ENCODE measurements at places on chromosomes 11 and 22. TPM values are rescaled to one million over a fixed set of nuclear protein-coding genes. Genes with fewer than 3 reads are reported as not detected.
A peak's percentile ranks its signal among the peaks of the same experiment; 100 is the strongest.

DNA sequence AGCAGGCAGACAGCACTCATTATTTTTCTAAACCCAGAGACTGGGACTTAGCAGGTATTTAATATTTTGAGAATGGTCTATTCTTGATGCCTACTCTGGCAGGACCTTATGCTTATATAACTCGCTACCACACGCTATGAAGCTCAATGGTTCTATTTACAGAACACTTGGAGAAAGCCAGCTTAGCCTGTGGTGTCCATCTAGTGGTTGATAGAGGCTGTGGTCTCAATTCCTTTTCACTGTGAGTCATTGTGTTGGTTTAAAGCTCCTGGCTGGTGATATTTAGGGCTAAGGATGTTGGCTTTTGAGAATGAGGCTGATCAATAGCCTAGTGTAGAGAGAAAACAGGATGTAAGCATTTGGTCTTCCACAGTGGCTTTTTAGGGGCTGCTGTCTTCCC lies 206.4 kb downstream of the DBX1 start:
- no peak overlapping the region for H3K4me3 ChIP-seq
- DNase-seq = peak; percentile 80
- H3K36me3 ChIP-seq = peaks cover 8% of the 10 kb centered on the region

DNA sequence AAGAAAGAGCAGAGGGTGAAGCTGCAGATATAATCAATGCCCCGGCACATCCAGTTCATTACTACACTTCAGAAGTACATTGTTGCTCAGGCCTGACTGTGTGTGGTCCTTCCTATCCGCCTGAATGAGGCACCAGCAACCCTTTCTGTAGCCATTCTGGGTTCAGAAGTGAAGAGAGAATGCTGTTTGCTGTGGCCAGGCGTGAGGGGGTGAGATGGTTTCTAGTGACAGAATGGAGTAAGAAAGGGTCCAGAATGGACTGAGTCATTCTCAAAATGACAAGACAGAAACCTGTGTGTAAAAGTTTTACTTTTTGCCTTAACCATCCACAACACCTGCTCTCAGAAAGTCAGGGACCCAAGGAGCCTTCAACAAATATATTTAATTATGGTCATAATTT lies 334.8 kb downstream of the GUCY1A2 start:
- no peak for DNase-seq
- no peaks in the 10 kb centered on the region for H3K36me3 ChIP-seq
- no peaks in the 10 kb centered on the region for H3K27me3 ChIP-seq
- no peak overlapping the region for H3K4me3 ChIP-seq

Gene CCND1
- total RNA-seq = 81.9 TPM

GRCh38 chr22:29225422-29226090 lies 19.9 kb downstream of the EMID1 start:
- H3K27ac ChIP-seq = peak overlapping the region; percentile 91
- H3K4me1 ChIP-seq = peaks cover 19% of the 10 kb centered on the region
- no peaks in the 10 kb centered on the region for H3K36me3 ChIP-seq
- H3K27me3 ChIP-seq = no peaks in the 10 kb centered on the region
- peak overlapping the region; percentile 47 for H3K4me3 ChIP-seq
- DNase-seq = peak; percentile 76

- no peak overlapping the region for H3K4me3 ChIP-seq
These were observed 33.0 kb downstream of the DKK3 start for GRCh38 chr11:11975201-11976092.

DNA sequence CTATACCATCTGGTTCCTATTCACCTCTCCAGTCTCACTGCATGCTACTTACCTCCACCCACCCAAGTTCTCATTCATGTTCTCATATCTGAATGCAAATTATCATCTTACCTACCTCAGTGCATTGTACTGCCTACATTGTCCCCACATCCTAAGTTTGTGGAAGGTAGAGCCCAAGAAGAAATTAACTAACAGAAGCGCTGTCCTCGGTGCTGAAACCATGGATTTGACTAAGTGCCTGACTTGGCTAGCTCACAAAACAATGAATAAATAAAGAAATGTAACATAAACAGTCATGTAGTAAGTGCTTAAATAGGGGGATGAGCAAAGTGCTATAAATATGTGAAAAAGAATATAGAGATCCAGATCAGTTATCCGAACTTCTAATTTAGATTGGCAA lies 63.2 kb downstream of the GRIA4 start:
- no peaks in the 10 kb centered on the region for H3K4me1 ChIP-seq
- no peak overlapping the region for H3K27ac ChIP-seq
- DNase-seq = peak; percentile 41
- no peaks in the 10 kb centered on the region for H3K27me3 ChIP-seq

GRCh38 chr11:68942095-68942620 lies 38.5 kb downstream of the IGHMBP2 start:
- peaks cover 8% of the 10 kb centered on the region for H3K36me3 ChIP-seq
- no peaks in the 10 kb centered on the region for H3K27me3 ChIP-seq
- H3K4me3 ChIP-seq = no peak overlapping the region
- DNase-seq = no peak
- no peaks in the 10 kb centered on the region for H3K4me1 ChIP-seq
- H3K27ac ChIP-seq = no peak overlapping the region

Gene SOX6
- total RNA-seq = 7.9 TPM

DNA sequence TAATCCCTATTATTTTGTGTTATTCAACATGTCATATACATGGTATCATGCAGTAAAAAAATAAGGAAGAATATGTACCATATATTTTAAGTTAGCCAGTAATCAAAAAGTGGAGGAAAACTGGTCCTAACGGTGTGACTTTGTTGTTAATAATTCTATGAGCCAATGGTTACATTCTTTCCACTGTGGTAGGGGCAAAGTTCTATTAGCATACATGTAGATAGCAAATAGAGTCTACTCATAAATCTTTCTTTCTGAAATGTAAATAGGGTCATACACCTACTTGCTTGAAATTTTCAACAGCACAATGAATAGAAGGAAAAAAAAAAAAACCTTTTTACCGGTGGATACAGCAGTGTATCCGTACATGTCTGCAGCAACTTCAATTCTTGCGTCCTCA lies 364.8 kb downstream of the RAB38 start:
- DNase-seq = no peak
- H3K27ac ChIP-seq = no peak overlapping the region
- H3K36me3 ChIP-seq = no peaks in the 10 kb centered on the region
- H3K27me3 ChIP-seq = no peaks in the 10 kb centered on the region

- H3K36me3 ChIP-seq = no peaks in the 10 kb centered on the region
- peak overlapping the region; percentile 20 for H3K4me3 ChIP-seq
- H3K27me3 ChIP-seq = 0 out of 2 replicates have a peak, but pooled peaks cover 3% of the 10 kb centered on the region
These were observed 2.9 kb downstream of the SLC16A8 start for GRCh38 chr22:38080850-38081635.

- no peaks in the 10 kb centered on the region for H3K4me1 ChIP-seq
- DNase-seq = no peak
- no peaks in the 10 kb centered on the region for H3K36me3 ChIP-seq
- H3K27ac ChIP-seq = no peak overlapping the region
- H3K27me3 ChIP-seq = no peaks in the 10 kb centered on the region
- H3K4me3 ChIP-seq = no peak overlapping the region
These were observed 223.5 kb upstream of the NTM start for GRCh38 chr11:131146827-131147490.

DNA sequence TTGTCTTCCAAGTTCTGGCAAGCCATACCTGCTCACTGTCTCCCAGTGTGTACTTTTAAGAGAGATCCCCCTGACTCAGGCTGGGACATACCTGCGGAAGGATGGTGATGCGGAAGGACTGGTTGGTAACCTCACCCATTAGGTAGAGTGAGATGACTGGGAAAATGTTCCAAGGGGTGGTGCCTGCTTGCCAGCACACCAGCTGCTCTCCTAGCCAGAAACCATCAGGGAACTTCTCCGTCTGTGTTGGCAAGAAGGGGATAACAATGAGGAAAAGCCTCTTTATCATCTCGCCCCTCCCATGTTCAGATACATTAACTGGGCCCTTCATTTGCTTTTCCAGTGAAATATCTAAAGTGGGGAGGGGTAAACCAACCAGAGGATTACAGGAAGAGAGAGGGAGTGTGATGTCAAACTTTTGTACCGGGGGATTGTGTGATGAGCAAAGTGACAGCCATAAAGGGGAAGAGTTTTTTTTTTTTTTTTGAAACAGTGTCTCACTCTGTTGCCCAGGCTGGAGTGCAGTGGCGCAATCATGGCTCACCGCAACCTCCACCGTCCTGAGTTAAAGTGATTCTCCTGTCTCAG lies at the start of gene BACE1-AS:
TSS of gene BACE1-AS (plus strand) at position 538 of the 588 bp plus-strand sequence.
- no peak within 1 kb of the TSS for H3K4me3 ChIP-seq
- H3K4me1 ChIP-seq = no peaks in the 10 kb centered on the region
- no peaks in the 10 kb centered on the region for H3K27me3 ChIP-seq
- peaks cover 3% of the 10 kb centered on the region for H3K36me3 ChIP-seq
- DNase-seq = no peak
- H3K27ac ChIP-seq = no peak within 1 kb of the TSS

- H3K27ac ChIP-seq = no peak overlapping the region
- no peak overlapping the region for H3K4me3 ChIP-seq
- H3K27me3 ChIP-seq = no peaks in the 10 kb centered on the region
- peaks cover 6% of the 10 kb centered on the region for H3K4me1 ChIP-seq
- DNase-seq = no peak
These were observed 116.5 kb downstream of the FEZ1 start for GRCh38 chr11:125379565-125379964.

DNA sequence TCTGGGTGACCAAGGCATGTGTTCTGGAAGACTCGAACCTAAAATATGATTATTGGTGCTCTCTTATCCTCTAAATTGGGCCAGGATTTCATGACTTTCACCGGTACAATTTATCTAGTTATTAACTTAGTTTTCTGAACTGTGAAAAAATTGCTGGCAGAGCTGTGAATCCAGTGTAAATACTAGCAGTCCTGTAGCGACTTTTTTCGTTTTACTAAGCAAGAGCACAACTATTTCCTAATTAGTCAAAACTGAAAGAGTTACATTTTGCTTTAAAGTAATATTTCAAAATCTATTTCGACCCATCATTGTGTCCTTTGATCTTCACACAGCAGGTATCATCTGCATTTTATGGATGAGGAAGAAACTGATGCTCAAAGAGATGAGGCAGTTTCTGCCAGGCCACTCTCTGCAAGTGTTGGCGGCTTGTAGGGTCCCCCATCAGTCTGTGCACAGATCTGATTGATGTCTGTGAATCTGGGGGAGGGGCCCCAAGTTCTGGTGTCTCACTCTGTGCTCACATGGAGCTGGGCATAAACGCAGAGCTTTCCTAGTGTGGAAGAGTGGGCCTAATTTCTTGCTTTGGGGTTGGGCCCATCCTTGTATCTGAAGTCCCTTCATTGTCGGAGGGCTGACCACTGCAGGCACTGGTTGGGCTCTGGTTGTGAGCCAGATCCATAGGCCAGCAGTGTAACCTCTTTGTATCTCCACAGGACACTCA lies 1.4 kb upstream of the TRMT2A start:
- peaks cover 8% of the 10 kb centered on the region for H3K4me1 ChIP-seq
- H3K4me3 ChIP-seq = peak overlapping the region; percentile 84
- no peaks in the 10 kb centered on the region for H3K27me3 ChIP-seq
- no peak for DNase-seq
- H3K36me3 ChIP-seq = peaks cover 47% of the 10 kb centered on the region
- H3K27ac ChIP-seq = peak overlapping the region; percentile 86

- no peak overlapping the region for H3K27ac ChIP-seq
- no peak overlapping the region for H3K4me3 ChIP-seq
- no peaks in the 10 kb centered on the region for H3K36me3 ChIP-seq
- H3K4me1 ChIP-seq = 0 out of 2 replicates have a peak, but pooled peaks cover 3% of the 10 kb centered on the region
- no peaks in the 10 kb centered on the region for H3K27me3 ChIP-seq
These were observed 113.9 kb downstream of the ARL14EP start for GRCh38 chr11:30436801-30437200.

- no peak overlapping the region for H3K27ac ChIP-seq
- peaks cover 9% of the 10 kb centered on the region for H3K4me1 ChIP-seq
- no peaks in the 10 kb centered on the region for H3K27me3 ChIP-seq
- no peak for DNase-seq
- H3K4me3 ChIP-seq = no peak overlapping the region
These were observed 35.4 kb downstream of the BIRC2 start for GRCh38 chr11:102382384-102382783.

Gene PLCB3
- total RNA-seq = 38.3 TPM

All from SJCRH30 (cell line).